NCI-H69 (cell line): ENCODE measurements at places on chromosomes 6 and 20.

DNA sequence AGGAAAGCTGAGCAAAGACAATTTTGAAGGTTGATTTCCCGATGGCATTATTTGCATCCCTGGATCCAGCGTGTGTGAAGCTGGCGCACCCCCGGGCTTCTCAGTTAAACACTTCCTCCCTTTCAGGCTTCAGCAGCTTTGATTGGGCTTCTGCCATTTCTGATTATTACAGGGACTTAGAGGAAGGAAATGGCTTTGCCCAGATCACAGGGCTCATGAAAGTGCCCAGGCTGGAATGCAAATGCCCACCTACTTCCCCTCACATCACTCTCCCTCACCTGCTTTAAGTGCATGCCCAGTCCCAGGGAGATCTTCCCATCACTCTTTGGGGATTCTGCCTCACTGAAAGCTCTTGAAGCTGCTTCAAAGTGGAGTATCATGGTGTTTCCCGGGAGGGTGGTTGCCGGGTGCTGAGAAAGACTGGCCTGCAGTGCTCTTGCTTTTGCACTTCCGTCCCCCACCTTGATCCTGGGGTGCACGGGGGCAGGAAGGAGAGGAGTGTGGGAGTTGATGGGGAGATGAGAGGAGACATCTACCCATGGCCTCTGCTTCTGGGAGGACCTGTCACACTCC is 28.3 kb downstream of the PHACTR3 start:
- no peak for DNase-seq

DNA sequence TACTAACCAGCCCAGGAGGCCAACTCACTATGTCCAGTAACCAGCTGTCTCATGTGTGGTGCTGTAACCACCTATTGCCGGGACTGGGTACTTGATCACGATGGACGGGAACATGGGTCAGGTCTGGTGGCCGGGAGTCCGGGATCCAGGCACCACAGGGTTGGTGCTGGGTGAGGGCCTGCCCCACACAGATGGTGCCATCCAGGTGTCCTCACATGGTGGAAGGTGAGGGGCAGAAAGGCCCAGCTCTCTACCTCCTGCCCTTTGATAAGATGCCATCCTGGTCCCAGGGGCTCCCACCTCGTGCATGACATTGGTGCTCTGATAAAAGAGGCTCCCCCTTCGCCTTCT is 116.3 kb downstream of the TAF4 start:
- DNase-seq: no peak

DNA sequence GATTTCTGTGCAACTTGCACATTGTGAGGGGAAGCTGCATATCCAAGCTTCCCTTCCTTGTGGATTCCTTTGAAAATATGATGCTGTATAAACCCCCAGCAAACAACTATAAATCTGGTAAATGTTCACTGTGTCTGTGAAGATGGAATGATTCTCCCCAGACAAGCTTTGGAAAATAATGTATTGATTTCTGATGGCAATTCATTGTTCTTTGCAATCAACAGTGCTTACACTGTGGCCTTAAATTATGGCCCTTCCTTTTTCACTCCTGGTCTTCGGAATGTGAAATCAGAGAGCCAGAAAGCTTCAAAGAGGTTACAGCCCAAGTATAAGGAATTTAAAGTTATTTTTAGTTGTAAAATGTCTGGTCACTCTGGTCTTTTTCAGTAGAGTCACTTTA is 308.8 kb downstream of the CBLN4 start:
- no peak for DNase-seq

DNA sequence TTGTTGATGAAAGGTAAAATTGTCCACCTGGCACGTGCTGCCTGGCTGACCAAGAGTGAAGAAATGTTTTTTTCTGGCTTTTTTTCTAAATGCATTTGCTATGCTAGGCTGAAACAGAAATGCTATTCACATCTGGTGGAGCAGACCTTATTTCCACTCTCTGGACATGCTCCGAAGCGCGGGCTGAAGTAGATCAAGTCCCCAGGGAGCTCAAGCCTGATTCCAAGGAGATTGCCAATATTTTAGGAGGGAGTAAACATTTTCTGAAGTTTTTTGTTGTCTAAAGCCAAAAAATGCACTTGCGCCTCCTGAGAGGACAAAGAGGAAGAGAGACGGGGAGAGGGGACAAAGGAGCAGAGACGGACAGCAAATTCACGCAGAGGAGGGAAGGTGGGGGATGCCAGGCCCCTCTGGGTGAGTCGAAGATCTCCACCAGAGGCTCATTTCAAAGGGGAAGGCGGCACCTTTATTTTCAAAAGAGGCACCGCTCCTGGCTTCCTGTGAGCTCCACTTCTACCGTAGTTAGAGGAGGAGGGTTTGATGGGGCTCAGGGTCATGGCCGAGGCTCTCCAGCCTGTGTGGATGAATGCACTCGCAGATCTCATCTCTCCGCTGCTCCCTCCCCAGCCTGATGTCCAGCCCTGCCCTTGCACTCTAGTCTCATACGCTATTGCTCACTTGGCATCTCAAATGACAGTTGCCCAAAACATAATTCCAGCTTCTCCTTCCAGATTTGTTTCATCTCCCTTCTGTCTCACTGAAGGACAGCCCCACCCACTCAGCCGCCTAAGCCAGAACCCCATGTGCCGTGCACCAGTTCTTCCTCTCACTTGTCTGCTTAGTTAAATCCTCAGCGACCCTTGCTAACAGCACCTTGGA is 23.1 kb upstream of the SMOC2 start:
- no peak for DNase-seq

- DNase-seq: peak; percentile 59
These were observed 504 bp downstream of the B4GALT5 start for GRCh38 chr20:49712996-49713752.

DNA sequence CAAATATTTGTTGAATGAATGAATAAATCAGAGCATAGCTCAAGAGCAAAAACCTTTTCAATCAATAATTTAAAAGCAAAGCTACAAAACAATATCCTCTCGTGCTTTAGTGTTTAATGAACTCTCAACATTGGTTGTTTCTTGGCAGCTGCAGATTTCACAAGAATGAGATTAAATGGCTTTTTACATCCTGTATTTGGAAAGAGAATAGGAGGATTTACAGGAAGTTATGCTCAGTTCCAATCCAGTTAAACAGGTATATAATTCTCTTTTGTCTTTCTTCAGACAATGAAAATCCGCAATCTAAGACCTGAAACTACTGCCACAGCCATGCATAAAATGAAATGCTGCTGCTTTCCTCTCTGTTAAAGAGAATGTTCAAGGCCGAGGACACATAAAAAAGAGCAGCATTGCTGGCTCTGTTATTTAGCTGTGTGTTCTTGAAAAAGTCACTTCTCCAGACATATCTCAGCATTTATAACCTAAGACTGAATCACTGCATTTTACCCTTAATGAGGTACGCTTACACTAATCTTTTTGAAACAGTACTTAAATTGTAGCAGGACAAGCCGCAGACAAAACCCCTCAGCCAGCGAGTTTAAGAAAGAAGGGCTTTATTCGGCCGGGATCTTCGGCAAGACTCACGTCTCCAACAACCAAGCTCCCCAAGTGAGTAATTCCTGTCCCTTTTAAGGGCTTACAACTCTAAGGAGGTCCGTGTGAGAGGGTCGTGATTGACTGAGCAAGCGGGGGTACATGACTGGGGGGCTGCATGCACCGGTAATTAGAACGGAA is 3.6 kb downstream of the C6orf52 start:
- DNase-seq: no peak
